ENCODE measurements at places on chromosomes 16 and 17.

DNA sequence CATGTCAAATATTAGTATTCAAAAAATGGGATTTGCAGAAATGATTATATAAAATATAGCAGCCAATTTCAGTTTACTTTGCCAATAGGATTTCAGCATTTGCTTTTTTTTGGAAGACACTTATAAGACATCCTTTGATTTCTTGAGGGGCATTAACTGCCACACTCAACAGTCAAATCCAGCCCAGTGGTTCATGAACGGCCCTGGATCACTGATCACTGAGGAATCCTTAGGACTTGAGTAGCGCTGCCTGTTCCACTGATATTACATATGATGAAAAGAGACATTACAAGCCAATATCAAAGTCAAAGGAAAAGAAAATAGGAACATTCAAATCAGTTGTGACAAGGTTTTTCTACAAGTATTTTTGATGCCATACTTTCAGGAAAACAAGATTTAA is 21.0 kb upstream of the YWHAE start:
- no peak for DNase-seq

DNA sequence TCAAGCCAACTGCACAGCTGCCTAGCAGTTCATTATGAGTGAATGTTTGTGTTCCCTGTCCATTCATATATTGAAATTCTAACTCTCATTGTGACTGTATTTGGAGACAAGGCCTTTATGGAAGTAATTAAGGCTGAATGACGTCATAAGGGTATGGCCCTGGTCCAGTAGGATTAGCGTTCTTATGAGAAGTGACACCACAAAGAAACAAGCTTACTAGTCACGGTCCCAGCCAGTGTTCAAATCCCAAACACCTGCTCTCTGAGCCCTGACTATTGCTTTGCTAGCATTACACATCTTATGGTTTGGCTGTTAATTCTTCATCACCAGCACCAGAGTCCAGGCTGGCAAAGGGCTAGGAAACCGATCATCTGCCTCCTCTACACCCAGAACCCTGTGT is 2.2 kb downstream of the ZNF668 start:
- no peak for DNase-seq

DNA sequence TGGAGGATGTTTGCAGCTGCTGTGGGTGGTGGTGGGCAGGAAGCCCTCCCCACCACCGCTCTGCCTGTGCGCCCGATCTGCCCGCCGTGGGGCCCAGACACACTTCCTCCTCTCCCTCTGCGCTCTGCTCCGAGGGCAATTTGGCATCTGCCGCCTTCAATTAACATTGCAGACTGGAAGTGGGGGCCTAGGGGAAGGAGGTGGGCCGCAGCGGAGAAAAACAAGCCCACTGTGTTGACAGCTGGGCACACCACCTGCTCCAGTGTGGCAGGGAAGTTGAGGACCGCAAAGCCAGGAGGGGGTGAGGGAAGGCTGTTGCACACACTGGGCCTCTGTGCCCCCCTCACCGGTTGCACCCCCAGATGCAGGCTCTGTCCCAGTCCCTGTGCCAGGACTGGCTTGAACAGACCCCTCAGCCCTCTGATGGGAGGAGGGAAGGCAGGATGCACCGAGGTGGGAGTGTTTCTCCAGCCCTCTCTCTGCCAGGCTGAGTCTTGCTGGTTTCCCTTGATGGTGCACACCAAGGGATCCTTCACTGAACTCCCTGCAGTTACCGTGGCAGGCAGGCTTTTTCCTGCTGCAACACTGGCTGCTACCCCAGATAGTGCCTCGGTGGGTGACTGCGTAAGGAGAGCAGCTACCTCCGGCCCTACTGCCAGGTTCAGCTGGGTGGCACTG is 72.8 kb upstream of the MED9 start:
- DNase-seq = peak; percentile 76

DNA sequence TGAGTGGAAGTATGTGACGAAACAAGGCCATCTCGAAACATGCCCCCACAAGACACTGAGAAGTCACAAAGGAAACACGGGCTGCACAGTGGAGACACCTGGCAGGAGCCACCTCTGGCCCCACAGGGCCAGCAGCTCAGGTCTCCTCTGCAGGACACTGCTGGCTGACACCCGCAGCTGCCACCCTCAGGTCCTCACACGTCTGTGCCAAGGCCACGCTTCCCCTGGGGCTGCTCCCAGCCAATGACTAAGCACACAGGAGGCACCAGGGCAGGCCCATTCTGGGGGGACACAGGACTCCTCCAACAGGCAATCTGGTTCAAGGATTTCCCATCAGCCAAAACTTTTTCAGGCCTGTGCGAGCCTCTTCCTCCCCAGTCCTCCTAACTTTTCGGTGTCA is 36.4 kb downstream of the MBTPS1 start:
- DNase-seq = no peak

DNA sequence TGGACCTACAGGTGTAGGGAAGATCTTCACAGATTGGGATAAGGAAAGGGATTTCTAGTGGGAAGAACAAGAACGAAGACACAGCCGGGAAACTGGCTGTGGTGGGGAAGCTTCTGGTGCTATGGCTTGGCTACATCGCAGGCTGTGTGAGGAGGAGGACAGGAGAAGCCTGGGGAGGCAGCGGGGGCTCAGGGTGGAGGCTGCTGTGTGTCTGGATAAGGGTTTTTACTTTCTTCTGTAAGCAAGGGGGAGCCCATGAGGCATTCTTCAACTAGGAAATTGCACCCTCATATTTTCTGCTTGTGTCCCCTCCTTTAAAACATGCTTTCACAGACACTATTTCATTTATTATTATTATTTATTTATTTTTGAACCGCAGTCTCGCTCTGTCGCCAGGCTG is 2.9 kb upstream of the RHBDF2 start:
- DNase-seq = no peak

DNA sequence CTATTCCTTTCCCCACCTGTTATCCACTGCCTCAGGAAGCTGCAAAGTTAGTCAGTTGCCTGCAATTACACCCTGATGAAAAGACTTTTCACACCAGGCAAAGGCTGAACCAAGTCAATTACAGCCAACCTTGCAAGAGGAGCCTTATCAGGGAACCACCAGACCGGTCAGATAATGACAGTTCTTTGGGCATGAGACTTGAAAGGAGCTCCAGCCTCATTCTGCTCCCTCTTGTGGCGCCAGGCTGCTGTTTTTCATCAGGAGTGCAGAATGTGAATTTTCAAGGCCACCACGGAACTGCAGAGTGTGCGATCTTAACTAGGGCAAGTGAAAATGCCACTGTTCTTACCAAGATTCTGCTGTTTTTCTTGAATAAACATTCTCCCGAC is 22.5 kb downstream of the DNAI2 start:
- DNase-seq = no peak
